ENCODE measurements at places on chromosomes 7 and 10. TPM values are rescaled to one million over a fixed set of nuclear protein-coding genes. Genes with fewer than 3 reads are reported as not detected.

DNA sequence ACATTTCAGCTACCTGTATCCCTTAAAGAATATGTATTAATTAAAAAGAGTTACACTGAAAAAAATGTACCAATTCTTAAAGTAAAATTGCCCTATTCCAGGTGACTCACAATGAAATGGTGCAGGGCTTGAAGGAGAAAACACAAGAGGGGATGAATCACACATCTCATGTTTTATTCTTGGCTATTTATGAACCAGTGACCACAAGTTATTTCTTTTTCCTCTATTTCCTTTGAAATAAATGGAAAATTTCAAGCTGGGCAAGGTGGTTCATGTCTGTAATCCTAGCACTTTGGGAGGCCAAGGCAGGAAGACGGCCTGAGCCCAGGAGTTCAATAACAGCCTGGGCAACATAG is 106.8 kb downstream of the UBE2H start:
- no peak for DNase-seq

DNA sequence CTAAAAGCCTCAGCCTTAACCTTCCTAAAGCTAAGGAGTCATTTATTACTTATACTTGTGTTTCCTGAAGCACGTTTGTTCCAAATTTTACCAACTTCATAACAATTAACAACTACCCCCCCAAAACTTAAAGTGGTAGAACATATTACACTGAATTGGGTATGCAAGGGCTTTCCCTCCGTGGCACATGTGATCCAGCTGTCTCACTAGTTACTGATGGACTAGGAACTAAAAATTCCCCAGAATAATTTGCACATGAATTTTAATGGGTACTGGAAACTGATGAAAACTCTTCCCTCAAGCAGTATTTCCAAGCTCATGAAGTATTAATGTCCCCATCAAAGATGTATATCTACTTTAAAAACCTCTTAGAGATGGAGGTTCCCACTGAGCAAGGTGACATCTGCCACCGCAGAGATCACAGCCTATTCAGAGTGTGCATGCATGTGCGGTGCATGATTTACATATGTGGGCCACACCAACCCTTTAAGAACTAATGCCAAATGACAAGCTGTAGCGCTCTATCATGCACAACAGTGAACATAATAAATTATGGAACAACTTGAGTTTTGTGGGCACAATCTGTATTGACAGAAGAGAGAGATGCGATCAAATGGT is 139.9 kb upstream of the ADCY1 start:
- DNase-seq, result no peak

DNA sequence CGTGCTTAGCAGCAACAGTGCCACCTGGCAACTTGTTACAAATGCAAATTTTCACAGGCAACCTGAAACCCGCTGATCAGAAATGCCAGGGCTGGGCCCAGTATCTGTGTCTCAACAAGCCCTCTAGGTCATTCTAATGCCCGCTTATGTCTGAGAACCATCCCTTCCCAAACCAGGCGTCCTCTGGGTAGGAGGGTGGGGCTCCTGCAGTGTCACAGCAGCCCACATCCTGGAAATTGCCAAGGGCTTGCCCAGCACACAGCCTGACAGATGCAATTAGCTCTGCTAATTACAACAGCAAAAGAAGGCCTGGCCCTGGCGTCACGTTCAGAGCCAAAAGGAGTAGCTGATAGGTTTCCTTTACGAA is 15.9 kb downstream of the ITPRIP start:
- no peak for DNase-seq

GRCh38 chr10:28925121-28925663 is 247.9 kb downstream of the BAMBI start:
- no peak for DNase-seq

DNA sequence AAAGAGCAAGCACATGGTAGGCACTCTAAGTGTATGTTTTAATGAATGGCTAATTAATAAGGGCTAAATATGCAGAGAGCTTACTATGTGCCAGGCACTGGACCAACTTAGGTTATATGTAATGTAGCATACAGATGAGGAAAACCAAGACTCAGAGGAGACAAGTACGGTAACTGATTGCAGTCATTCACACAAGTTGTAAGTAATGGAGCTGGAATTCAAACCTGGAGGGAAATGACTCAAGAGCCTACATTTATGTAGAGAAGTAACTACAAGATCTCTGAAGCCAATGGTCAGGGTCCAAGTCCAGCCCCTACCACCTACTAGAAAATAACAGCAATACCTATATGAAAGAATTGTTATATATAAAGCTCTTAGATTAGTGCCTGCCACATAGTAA is 97.3 kb upstream of the KCNIP2 start:
- no peak for DNase-seq

The PNLIPRP2 gene
- not detected for polyA plus RNA-seq

The COL1A2 gene
- 1,015 TPM for polyA plus RNA-seq

The FOXI2 gene
- 2.3 TPM for polyA plus RNA-seq
